Activated naive CD4-positive, alpha-beta T cell treated with anti-CD3 and anti-CD28 coated beads, Interleukin-2, amount 10 ng/mL, durations not matched to agents 7 days and 5 days (primary cell): ENCODE measurements at places on chromosomes 2 and 18.

DNA sequence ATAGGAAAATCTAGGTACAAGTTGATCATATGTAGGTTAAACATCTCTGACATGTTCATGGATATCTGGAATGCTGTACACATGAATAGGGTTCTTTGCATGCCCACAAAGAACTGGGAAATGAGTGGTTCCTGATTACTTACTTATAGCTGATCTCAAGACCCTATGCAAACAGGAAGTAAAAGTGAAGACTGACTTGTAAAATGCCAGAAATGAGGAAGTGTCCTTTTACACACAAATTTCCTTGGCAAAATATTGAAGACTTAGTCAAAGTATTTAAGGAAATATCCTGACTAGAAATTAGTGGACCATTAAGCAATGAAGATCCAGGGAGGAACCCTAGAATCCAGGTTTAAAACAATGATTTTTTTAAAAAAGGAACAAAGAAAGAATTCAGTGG lies 203.7 kb upstream of the DLGAP1 start:
- no peaks in the 10 kb centered on the region for H3K36me3 ChIP-seq
- no peak overlapping the region for H3K4me3 ChIP-seq
- no peak for DNase-seq

DNA sequence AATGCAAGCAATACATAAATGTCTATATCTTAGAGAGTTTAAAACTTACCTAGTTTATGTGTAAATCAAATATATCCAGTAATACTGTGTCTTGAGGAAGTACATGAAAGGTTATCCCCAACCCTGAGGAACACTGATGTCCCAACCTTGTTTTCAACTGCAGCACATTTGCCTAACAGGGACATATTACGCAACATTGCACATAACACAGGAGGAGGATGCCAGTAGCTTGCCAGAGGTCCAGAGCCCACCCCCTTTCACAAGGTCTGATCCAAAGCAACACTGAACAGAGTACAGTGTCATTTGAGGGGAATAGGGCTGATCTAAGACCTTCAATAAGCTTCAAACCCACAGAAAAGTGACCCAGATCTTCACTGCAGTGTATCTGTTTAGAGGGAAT lies 678.5 kb downstream of the ARHGAP15 start:
- H3K27me3 ChIP-seq, result peaks cover 15% of the 10 kb centered on the region
- DNase-seq, result no peak
- no peak overlapping the region for H3K4me3 ChIP-seq
- no peaks in the 10 kb centered on the region for H3K36me3 ChIP-seq

- DNase-seq, result no peak
- no peak overlapping the region for H3K4me3 ChIP-seq
- no peak overlapping the region for H3K27ac ChIP-seq
- peaks cover 21% of the 10 kb centered on the region for H3K27me3 ChIP-seq
These were observed 2.6 kb downstream of the SCN9A start for GRCh38 chr2:166373105-166373504.

DNA sequence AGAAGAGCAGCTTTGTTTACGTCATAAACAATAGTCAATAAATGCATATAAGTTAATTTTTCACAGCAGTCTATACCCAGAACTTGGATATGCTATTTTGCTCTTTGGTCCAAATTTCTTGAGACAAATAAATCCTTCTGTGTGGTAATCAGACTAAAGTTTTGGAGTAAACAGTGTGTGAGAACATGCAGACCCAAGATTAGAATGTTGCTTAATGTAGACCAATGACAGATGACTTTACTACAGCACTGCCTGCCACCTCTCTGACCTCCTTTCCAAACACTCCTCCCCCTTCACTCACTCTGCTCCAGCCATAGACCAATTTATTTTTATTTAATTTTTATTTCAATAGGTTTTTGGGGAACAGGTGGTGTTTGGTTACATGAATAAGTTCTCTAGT lies 115.3 kb upstream of the TANK start:
- H3K4me3 ChIP-seq, result no peak overlapping the region
- peaks cover 18% of the 10 kb centered on the region for H3K27me3 ChIP-seq
- no peak for DNase-seq
- no peak overlapping the region for H3K27ac ChIP-seq
- no peaks in the 10 kb centered on the region for H3K36me3 ChIP-seq

- H3K36me3 ChIP-seq, result no peaks in the 10 kb centered on the region
- H3K4me3 ChIP-seq, result peak overlapping the region; percentile 58
- H3K27me3 ChIP-seq, result peaks cover 93% of the 10 kb centered on the region
- peaks cover 25% of the 10 kb centered on the region for H3K4me1 ChIP-seq
- no peak overlapping the region for H3K27ac ChIP-seq
These were observed 328 bp upstream of the INHBB start for GRCh38 chr2:120345608-120346007.

GRCh38 chr2:46921676-46922448 lies 6.3 kb upstream of the MCFD2 start:
- no peak overlapping the region for H3K4me3 ChIP-seq
- DNase-seq, result no peak
- H3K36me3 ChIP-seq, result peaks cover 19% of the 10 kb centered on the region
- peaks cover 40% of the 10 kb centered on the region for H3K4me1 ChIP-seq

DNA sequence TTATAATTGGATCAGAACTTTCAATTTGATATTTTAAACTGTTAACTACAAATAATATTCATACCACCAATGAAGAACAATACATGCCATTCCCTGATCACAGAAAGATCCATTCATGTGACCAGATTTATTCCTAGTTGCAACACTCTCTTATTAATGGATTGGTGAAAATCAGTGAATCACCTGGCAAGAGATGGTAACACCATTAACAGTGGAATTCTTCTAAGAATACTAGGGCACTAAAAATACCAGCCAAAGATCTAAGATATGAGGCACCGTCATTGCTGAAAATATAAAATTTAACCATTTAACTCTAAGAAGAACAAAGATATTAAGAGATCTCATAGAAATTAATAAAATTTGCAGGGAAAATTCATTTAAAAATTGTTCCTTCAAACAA lies 58.1 kb downstream of the MAP4K3 start:
- no peak for DNase-seq
- H3K36me3 ChIP-seq, result peaks cover 5% of the 10 kb centered on the region
- no peak overlapping the region for H3K27ac ChIP-seq
- no peak overlapping the region for H3K4me3 ChIP-seq
- peaks cover 8% of the 10 kb centered on the region for H3K4me1 ChIP-seq
- no peaks in the 10 kb centered on the region for H3K27me3 ChIP-seq

DNA sequence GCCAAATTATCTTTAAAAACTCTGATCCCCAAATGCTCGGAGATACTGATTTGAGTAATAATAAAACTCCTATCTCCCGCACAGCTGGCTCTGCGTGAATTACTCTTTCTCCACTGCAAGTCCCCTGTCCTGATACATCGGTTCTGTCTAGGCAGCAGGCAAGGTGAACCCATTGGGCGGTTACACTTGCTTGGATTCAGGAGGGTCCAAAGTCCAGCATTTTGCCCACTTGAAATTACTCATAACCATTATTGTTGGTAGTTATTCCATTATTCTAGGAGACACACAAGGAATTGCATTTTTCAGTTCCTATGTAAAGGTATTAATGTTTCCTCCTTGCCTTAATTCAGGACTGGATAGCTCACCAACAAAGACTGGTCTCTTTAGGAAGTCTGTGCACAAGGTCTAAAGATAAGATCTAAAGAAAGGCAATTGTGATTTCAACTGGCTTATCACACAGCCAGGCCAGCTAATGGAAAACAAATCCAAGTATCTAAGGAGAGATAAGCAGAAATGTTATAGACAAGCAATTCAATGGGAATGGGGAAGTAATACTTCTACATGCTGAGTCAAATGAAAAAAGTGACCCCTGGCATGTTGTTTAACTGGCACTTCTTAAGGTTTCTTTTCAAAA lies 23.2 kb upstream of the NPC1 start:
- DNase-seq, result no peak
- peaks cover 20% of the 10 kb centered on the region for H3K27me3 ChIP-seq
- no peaks in the 10 kb centered on the region for H3K4me1 ChIP-seq
- H3K36me3 ChIP-seq, result no peaks in the 10 kb centered on the region
- no peak overlapping the region for H3K27ac ChIP-seq

GRCh38 chr2:219714681-219715400 lies 87.4 kb downstream of the SLC4A3 start:
- DNase-seq, result no peak
- no peak overlapping the region for H3K4me3 ChIP-seq
- H3K4me1 ChIP-seq, result no peaks in the 10 kb centered on the region
- peaks cover 13% of the 10 kb centered on the region for H3K27me3 ChIP-seq

- H3K4me1 ChIP-seq, result peaks cover 68% of the 10 kb centered on the region
- DNase-seq, result no peak
- H3K36me3 ChIP-seq, result peaks cover 9% of the 10 kb centered on the region
- H3K27ac ChIP-seq, result no peak overlapping the region
These were observed 14.2 kb downstream of the FAM110C start for GRCh38 chr2:32068-32467.

GRCh38 chr18:62569081-62569655 lies 46.3 kb downstream of the ZCCHC2 start:
- H3K27ac ChIP-seq, result no peak overlapping the region
- H3K27me3 ChIP-seq, result no peaks in the 10 kb centered on the region
- peaks cover 64% of the 10 kb centered on the region for H3K36me3 ChIP-seq
- no peak overlapping the region for H3K4me3 ChIP-seq

DNA sequence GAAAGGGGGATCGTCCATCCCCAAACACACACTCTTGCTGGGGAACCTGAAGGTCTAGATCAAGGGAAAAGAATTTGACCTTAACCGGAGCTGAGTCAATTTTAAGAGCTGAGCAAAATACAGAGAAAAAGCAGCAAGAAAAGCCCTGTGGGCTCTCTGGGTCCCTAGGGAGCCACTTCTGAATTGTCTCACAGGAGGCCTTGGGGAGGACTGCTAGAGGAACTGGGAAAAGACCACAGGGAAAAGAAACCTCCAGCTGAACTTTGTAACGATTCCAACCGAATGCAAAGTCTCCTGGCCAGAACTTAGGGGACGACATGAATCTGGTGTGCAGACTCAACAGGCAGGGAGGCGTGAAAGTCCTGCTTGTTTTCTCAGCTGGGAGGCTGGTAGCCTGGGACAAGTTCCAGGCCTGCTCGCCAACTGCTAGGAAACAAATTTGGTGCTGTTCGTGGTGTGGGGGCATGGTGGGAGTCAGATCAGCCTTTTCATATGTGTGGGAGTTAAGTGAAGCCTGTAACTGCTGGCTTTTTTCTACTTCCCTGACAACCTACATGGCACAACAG lies 644.6 kb upstream of the CNTNAP5 start:
- no peak overlapping the region for H3K4me3 ChIP-seq
- H3K27me3 ChIP-seq, result no peaks in the 10 kb centered on the region
- no peak for DNase-seq

- H3K27me3 ChIP-seq, result no peaks in the 10 kb centered on the region
- no peaks in the 10 kb centered on the region for H3K4me1 ChIP-seq
- H3K36me3 ChIP-seq, result no peaks in the 10 kb centered on the region
- H3K4me3 ChIP-seq, result no peak overlapping the region
These were observed 41.1 kb downstream of the LIMS1 start for GRCh38 chr2:108575132-108575966.

DNA sequence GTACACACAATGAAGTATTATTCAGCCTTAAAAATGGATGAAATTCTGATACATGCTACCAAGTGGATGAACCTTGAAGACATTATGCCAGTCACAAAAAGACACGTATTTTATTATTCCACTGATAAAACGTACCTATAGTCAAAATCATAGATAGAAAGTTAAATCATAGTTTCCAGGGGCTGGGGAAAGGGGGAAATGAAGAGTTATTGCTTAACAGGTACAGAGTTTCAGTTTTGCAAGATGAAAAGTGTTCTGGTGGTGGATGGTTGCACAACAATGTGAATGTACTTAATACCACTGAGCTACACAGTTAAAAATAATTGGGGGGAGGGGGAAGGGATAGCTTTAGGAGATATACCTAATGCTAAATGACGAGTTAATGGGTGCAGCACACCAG lies 279.0 kb upstream of the STON1 start:
- no peak overlapping the region for H3K27ac ChIP-seq
- no peaks in the 10 kb centered on the region for H3K27me3 ChIP-seq
- no peaks in the 10 kb centered on the region for H3K36me3 ChIP-seq
- DNase-seq, result no peak
- H3K4me1 ChIP-seq, result peaks cover 12% of the 10 kb centered on the region
- H3K4me3 ChIP-seq, result no peak overlapping the region

GRCh38 chr18:62987859-62988258 lies 272.5 kb downstream of the PHLPP1 start:
- DNase-seq, result no peak
- no peak overlapping the region for H3K27ac ChIP-seq
- H3K27me3 ChIP-seq, result peaks cover 36% of the 10 kb centered on the region
- H3K4me3 ChIP-seq, result no peak overlapping the region
- H3K36me3 ChIP-seq, result no peaks in the 10 kb centered on the region

- DNase-seq, result no peak
- H3K27ac ChIP-seq, result no peak overlapping the region
- H3K36me3 ChIP-seq, result no peaks in the 10 kb centered on the region
- no peaks in the 10 kb centered on the region for H3K27me3 ChIP-seq
These were observed 88.4 kb upstream of the RND3 start for GRCh38 chr2:150575861-150576260.
